ENCODE measurements at places on chromosomes 6 and 20.

DNA sequence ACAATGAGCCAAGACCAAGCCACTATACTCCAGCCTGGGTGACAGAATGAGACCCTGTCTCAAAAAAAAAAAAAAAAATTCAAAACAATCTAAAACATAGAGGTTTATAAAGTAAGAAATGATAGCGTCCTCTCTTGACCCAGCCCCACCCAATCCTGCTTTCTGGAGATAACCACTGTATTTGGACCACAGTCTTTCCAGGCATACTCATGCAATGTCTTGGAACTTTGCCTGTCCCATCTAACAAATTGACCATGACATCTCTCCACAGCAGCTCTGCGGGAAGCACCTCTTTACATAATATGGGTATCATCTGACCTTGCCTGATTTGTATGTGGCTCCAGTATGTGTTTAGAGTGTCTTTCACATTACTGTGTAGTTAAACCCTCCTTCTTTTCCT is 9.1 kb upstream of the SHLD1 start:
- H3K36me3 ChIP-seq: no peaks in the 10 kb centered on the region
- no peak overlapping the region for H3K27ac ChIP-seq
- DNase-seq: no peak
- H3K4me1 ChIP-seq: peaks cover 11% of the 10 kb centered on the region

GRCh38 chr6:161166677-161167076 is 107.2 kb downstream of the AGPAT4 start:
- H3K27me3 ChIP-seq: no peaks in the 10 kb centered on the region
- peak overlapping the region; percentile 50 for H3K27ac ChIP-seq
- H3K4me3 ChIP-seq: no peak overlapping the region
- H3K4me1 ChIP-seq: peaks cover 3% of the 10 kb centered on the region

GRCh38 chr6:53920881-53921280 is 126.1 kb downstream of the LRRC1 start:
- H3K27ac ChIP-seq: peak overlapping the region; percentile 63
- DNase-seq: no peak
- no peaks in the 10 kb centered on the region for H3K4me1 ChIP-seq
- peaks cover 13% of the 10 kb centered on the region for H3K36me3 ChIP-seq
- no peak overlapping the region for H3K4me3 ChIP-seq
- no peaks in the 10 kb centered on the region for H3K27me3 ChIP-seq

DNA sequence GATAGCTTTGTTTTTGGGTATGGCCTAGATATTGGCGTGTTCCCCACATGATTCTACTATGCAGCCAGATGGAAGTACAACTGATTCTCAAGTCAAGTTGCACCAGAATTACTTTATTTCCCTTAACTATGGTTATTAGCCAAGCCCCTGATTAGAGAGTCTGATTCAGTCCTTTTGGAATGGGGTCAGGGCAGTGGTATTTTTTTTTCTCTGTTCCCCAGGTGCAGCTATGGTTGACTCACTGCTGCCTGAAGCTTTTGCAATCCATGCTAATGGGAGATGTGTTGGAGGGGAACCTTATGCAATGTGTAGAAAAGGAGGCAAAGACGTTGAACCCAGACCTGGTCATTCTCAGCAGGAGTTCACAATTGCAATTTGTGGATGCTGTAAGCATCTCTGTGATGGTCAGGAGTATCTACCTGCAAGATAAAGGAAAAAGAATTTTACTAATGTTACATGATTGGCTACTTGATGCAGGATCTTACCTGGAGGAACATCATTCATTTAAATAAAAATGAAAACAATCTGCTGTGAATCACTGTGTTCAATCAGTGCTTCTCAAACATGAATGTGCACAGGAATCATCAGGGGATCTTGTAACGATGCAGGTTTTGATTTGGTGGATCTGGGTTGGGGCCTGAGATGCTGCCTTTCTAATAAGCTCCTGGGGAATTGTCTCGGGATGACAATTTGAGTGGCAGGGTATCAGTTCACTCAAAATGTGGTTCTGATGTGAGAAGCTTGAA is 49.4 kb downstream of the PFDN4 start:
- DNase-seq: no peak
- H3K36me3 ChIP-seq: no peaks in the 10 kb centered on the region
- no peaks in the 10 kb centered on the region for H3K4me1 ChIP-seq
- no peaks in the 10 kb centered on the region for H3K27me3 ChIP-seq

- DNase-seq: no peak
- H3K4me1 ChIP-seq: no peaks in the 10 kb centered on the region
- H3K27me3 ChIP-seq: peaks cover 24% of the 10 kb centered on the region
Observed at GRCh38 chr6:159828074-159828473, 28.0 kb downstream of the PNLDC1 start.

GRCh38 chr6:138800377-138801150 is 4.7 kb downstream of the ECT2L start:
- H3K27me3 ChIP-seq: peaks cover 25% of the 10 kb centered on the region
- H3K27ac ChIP-seq: no peak overlapping the region
- H3K4me3 ChIP-seq: no peak overlapping the region
- no peak for DNase-seq

DNA sequence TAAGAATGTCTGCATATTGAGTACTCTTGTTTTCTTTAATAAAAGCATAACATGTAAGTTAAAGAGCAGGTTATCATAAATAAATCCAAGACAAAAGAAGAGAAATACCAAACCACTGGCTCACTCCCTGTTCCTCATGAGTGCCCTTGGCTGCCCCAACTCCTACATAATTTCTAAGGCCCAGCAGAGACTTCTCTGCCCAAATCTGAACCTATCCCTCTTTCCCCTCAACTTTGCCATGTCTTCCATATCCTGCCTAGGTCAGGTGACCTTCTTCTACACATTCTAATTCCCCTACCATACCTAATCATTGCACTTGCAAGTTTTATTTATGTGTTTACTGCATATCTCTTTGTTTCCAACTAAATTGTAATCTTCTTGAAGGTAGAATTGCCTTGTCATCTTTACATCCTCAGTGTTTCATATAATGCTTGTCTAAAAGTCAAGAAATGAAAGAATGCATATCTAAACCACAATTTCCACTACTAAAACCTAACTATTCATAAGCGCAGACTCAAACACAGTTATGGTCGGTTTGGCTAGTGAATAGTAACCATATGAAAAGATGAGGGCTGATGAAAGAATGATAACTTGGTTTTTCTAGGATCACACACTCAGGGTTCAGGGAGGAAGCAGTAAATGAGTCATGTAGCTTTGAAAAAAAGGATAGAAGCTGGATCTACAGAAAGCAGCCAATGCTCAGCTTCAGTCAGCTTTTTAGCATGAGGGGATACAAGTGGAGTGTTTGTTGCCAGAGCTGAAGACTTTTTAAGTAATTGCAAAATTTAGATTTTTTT is 53.3 kb upstream of the EYA4 start:
- H3K4me1 ChIP-seq: peaks cover 17% of the 10 kb centered on the region
- H3K27ac ChIP-seq: no peak overlapping the region
- peaks cover 3% of the 10 kb centered on the region for H3K27me3 ChIP-seq
- H3K36me3 ChIP-seq: no peaks in the 10 kb centered on the region
- H3K4me3 ChIP-seq: no peak overlapping the region

DNA sequence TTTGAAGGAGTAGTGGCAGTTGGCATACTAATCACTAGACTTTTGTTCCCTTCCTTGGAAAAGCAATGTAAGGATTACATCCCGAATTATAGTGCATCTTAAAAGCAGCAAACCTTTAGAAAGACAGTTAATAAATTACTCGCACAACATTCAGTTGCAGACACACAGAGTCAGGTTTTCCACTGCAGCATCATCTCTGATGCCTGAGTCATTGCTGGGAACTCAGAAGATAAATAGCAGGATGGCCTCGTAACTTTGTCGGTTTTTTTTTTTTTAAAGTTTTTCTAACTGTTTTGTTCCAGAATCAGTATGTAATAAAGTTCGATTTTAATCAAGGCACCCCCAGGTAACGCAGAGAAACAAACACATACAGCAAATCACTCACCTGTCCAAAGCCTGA is 34.3 kb downstream of the GJA10 start:
- H3K36me3 ChIP-seq: no peaks in the 10 kb centered on the region
- H3K27me3 ChIP-seq: no peaks in the 10 kb centered on the region
- H3K4me1 ChIP-seq: peaks cover 3% of the 10 kb centered on the region
- H3K27ac ChIP-seq: no peak overlapping the region
- DNase-seq: no peak
- no peak overlapping the region for H3K4me3 ChIP-seq

GRCh38 chr6:123589317-123589716 is 47.4 kb downstream of the TRDN start:
- H3K4me3 ChIP-seq: no peak overlapping the region
- peaks cover 25% of the 10 kb centered on the region for H3K27me3 ChIP-seq
- H3K4me1 ChIP-seq: peaks cover 13% of the 10 kb centered on the region
- H3K27ac ChIP-seq: no peak overlapping the region

DNA sequence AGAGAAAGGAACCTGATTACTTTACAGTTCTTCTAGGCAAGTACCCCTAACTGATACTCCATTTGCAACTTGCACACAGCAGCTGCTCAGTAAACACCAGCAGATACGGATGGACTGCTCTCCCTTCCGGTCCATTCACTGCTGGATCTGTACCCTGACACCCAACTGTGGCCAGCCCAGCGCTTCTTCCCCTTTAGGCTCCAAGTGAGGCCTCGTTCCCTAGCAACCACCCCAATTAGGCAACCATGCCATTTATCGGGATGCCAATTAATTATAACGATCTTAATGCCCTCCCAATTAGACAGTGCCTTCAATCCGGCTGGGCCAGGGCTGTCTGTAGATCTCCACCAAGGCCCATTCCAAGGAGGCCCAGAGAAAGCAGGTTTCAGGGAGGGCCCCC is 3.2 kb downstream of the SULF2 start:
- peaks cover 2% of the 10 kb centered on the region for H3K27me3 ChIP-seq
- H3K36me3 ChIP-seq: peaks cover 2% of the 10 kb centered on the region
- peaks cover 20% of the 10 kb centered on the region for H3K4me1 ChIP-seq
- no peak overlapping the region for H3K27ac ChIP-seq

- no peak overlapping the region for H3K27ac ChIP-seq
- H3K36me3 ChIP-seq: peaks cover 53% of the 10 kb centered on the region
- H3K4me3 ChIP-seq: no peak overlapping the region
- DNase-seq: no peak
- H3K27me3 ChIP-seq: no peaks in the 10 kb centered on the region
Observed at GRCh38 chr20:1353956-1354355, 25.0 kb upstream of the SDCBP2 start.

DNA sequence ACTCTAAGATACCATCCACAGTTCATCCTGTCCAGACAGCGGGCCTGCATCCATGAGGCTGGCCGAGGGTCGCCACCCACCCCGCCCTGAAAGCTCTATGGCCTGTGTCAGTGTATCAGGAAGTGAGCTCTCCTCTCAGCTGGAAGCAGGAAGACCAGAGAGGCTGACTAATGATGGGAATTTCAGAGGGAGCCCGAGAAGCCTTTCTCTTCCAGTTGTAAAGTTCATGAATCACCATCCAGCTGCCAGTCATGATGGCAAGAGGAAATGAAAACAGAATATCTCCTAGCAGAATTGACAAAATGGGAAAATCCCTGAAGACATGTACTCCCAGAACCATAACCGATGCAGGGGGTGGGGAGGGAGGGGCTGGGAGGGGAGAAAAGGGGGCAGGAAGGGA is 109.6 kb upstream of the RPS6KA2 start:
- no peak for DNase-seq
- H3K36me3 ChIP-seq: no peaks in the 10 kb centered on the region
- H3K27ac ChIP-seq: no peak overlapping the region
- H3K4me1 ChIP-seq: peaks cover 19% of the 10 kb centered on the region
- H3K4me3 ChIP-seq: no peak overlapping the region

- H3K4me3 ChIP-seq: no peak overlapping the region
- H3K27ac ChIP-seq: no peak overlapping the region
- no peaks in the 10 kb centered on the region for H3K36me3 ChIP-seq
- H3K4me1 ChIP-seq: no peaks in the 10 kb centered on the region
Observed at GRCh38 chr6:51182827-51183226, 364.2 kb downstream of the TFAP2B start.

DNA sequence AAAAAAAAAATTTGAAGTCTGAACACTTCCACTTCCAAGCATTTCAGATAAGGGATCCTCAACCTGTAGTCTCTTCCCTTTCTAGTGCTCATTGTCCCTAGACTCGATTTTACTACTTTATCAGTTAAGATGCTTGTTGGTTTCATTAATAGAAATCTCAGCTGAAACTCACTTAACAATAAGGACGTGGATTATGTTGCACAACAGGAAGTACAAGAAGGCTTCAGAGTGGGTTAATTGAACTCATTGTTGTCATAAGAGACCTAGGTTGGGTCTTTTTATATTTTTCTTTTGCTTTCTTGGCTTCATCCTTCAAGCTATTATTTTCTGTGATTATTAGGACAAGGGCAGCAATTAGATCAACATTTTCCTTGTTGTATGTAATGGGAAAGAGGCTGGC is 175.2 kb downstream of the CDKAL1 start:
- H3K36me3 ChIP-seq: no peaks in the 10 kb centered on the region
- H3K27ac ChIP-seq: no peak overlapping the region
- H3K4me1 ChIP-seq: peaks cover 35% of the 10 kb centered on the region
- no peaks in the 10 kb centered on the region for H3K27me3 ChIP-seq
- DNase-seq: no peak

DNA sequence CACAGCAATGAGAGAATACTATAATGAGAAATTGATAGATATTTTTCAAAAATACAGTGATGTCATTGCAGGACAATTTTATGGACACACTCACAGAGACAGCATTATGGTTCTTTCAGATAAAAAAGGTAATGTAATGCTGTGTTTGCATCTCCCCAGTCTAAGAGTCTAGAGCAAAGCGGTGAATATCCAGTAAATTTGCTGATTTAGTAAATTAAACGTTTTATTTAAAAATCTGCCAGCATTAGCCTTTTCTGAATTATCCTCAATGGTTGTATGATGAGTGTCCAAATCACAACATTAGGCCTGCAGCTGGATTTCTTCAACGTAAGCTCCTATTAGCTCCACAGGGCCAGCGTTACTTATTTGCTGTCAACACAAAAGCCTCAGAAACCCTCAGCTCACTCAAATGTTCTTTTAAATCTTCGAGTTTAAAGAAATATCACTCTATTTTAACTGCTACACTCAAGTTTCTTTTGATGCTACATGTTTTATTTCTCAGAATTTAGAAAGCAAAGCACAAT is 16.0 kb downstream of the SMPDL3A start:
- H3K36me3 ChIP-seq: peaks cover 3% of the 10 kb centered on the region
- H3K27ac ChIP-seq: no peak overlapping the region
- no peak for DNase-seq
- H3K4me3 ChIP-seq: no peak overlapping the region
- H3K4me1 ChIP-seq: peaks cover 24% of the 10 kb centered on the region

Measured in progenitor cell of endocrine pancreas (in vitro differentiated cells).